ENCODE measurements at places on chromosomes 11 and 22.
A peak's percentile ranks its signal among the peaks of the same experiment; 100 is the strongest.

DNA sequence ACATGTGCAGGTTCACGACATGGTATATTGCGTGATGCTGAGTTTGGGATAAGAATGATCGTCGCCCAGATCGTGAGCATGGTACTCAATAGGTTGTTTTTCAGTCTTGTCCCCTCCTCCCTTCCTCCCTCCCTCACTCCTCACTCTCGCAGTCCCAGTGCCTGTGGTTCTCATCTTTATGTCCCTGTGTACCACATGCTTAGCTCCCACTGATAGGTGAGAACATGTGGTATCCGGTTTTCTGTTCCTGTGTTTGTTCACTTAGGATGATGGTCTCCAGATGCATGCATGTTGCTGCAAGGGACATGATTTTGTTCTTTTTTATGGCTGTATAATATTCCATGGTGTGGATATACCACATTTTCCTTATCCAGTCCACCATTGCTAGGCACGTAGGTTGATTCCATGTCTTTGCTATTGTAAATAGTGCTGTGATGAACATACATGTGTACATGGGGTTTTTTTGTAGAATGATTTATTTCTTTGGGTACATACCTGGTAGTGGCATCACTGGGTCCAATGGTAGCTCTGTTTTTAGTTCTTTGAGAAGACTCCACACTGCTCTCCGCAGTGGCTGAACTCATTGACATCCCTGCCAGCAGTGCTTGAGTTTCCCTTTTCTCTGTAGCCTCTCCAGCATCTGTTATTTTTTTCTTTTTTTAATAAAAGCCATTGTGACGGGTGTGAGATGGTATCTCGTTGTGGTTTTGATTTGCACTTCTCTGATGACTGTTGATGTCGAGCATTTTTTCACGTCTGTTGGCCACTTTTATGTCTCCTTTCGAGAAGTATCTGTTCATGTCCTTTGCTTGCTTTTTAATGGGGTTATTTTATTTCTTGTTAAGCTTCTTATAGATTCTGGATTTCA lies 16.4 kb downstream of the ZBED4 start:
- no peaks in the 10 kb centered on the region for H3K36me3 ChIP-seq
- no peak overlapping the region for H3K4me3 ChIP-seq
- H3K27ac ChIP-seq = no peak overlapping the region
- no peaks in the 10 kb centered on the region for H3K4me1 ChIP-seq
- no peak for DNase-seq
- no peaks in the 10 kb centered on the region for H3K27me3 ChIP-seq

GRCh38 chr11:124954590-124954955 lies 571 bp downstream of the CCDC15 start:
- H3K4me1 ChIP-seq = peaks cover 15% of the 10 kb centered on the region
- DNase-seq = no peak
- H3K27me3 ChIP-seq = no peaks in the 10 kb centered on the region
- peak overlapping the region; percentile 78 for H3K27ac ChIP-seq
- peak overlapping the region; percentile 83 for H3K4me3 ChIP-seq

DNA sequence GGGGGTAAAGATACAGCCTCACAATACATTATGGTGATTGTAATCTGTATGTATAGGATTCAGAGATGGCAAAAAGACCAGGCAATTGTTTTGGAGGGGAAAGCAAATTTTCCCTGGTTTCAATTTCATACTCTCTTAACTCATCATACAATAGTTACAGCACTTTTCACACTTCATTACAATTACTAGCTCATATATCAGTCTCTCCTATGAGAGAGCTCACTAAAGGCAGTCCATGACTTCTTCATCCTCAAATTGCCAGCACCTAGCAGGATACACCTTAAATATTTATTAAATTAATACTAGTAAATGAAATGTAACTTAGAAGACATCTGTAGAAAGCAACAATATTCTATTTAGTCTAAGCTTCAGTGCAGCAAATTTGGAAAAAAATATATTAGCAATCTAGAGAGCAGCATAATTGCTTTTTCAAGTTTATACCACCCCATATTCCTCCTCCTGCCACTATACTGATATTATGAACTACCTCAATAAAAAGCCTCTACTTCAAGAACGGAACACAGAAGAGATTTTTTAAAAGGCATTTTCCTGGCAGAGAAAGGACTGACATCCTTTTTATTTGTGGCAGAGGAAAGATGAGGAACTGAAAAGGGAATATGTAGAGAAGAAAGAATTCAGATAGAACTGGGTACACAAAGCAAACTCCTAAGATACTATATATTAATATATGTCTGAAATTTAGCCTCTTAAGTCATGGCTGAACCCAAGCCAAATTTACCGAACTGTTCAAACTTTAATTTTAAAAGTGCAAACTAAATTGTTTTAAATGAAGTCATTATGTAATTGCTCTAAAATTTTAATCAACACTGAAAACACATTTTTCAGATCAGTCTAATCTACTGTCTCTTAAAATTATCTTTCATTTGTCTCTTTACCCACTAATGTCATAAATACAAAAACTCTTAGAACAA lies 27.7 kb downstream of the PICALM start:
- no peaks in the 10 kb centered on the region for H3K27me3 ChIP-seq
- DNase-seq = no peak
- peak overlapping the region; percentile 48 for H3K27ac ChIP-seq

DNA sequence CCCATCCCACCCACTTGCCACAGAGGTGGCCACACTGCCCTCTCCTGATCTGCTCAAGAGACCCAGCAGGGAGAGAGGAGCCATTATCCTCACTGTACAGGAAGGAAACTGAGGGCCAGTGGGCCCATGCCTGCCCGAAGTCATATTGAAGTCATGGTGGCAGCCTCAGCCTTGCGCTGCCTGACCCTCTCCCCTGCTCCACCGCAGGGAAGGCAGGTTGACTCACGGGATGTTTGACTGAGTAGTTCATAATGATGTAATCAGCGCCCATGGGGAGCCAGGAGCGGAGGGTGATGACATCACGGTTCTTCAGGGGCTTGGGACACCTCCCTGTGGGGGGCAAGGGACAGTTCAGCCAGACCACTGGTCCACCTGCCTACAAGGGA lies 6.1 kb upstream of the ARAP1 start:
- peaks cover 11% of the 10 kb centered on the region for H3K4me1 ChIP-seq
- no peaks in the 10 kb centered on the region for H3K36me3 ChIP-seq
- no peak for DNase-seq
- H3K27ac ChIP-seq = no peak overlapping the region
- H3K4me3 ChIP-seq = no peak overlapping the region
- H3K27me3 ChIP-seq = no peaks in the 10 kb centered on the region

DNA sequence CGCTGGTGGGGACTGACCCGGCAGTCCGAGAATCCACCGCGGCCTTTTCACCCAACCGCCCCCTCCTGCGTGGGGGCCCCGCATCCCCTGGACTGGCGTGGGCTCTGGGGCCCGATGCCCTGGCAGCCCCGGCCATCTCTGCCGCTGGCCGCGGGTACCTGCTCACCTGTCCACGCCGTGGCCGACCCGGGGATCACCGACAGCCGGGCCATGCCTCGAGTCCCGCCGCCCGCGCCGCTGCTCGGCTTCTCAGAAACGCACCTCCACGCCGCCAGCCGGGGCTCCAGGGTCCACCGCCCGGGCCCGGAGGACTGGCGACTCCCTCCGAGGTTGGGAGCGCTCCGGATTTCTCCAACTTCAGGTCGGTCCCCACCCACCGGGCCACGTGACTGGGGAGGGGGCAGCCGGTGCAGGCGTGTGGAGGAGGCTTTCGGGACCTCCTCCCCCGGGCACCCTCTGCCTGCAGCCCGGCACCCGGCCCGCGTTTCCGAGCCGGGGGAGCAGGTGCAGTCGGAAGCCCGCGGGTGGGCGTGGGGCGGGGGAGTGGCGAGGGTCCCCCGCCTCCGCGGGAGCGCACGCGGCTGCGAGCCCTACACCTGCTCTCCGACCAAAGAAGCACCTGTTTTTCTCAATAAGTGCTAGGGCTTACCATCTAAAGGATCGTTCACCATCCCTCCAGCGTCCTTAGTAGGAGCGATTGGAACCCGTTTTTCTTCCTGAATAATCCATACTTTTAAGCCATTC lies 554 bp upstream of the NRIP3 start:
- H3K36me3 ChIP-seq = no peaks in the 10 kb centered on the region
- H3K4me3 ChIP-seq = peak overlapping the region; percentile 23
- no peak for DNase-seq
- H3K27me3 ChIP-seq = peaks cover 56% of the 10 kb centered on the region
- peaks cover 18% of the 10 kb centered on the region for H3K4me1 ChIP-seq
- no peak overlapping the region for H3K27ac ChIP-seq

DNA sequence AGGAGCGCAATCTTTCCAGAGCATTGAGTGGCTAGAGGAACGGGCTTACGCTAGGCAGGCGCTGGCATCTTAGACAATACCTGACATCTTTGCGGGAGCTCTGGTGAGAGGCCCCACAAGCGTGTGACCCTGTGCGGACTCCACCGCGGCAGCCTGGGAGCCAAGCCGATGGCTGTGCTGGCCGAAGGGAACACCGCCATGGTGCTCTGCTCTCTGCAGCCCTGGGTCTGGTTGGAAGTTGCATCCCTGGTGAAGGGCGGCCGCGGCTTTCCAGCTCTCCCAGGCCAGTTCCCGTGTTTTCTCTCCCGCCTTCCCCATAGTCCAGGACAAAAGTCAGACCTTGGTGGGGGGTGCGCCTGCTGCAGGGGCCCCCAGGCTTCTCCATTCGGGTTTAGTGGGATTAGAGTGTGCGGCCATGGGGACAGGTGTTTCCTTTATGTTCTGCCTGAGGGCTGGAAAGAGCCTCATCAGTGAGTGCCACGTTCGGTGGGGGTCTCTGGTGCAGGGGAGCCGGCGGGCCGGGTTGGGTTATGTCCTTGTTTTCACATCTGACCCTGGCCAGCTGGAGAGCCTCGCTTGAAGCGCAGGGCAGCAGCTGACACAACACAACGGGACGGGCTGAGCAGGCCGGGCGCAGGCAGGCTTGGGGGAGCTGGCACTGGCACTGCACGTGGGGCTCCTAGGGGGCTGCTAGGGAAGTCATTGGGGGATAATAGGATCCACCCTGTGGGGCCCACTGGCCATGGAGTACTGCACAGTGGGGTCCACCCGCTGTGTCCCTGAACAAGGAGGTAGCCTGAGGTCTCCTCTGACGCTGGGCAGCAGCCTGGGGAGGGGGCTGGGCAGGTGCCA lies 94.8 kb downstream of the KCNQ1 start:
- no peak overlapping the region for H3K27ac ChIP-seq
- no peaks in the 10 kb centered on the region for H3K36me3 ChIP-seq
- no peaks in the 10 kb centered on the region for H3K4me1 ChIP-seq
- no peak for DNase-seq

DNA sequence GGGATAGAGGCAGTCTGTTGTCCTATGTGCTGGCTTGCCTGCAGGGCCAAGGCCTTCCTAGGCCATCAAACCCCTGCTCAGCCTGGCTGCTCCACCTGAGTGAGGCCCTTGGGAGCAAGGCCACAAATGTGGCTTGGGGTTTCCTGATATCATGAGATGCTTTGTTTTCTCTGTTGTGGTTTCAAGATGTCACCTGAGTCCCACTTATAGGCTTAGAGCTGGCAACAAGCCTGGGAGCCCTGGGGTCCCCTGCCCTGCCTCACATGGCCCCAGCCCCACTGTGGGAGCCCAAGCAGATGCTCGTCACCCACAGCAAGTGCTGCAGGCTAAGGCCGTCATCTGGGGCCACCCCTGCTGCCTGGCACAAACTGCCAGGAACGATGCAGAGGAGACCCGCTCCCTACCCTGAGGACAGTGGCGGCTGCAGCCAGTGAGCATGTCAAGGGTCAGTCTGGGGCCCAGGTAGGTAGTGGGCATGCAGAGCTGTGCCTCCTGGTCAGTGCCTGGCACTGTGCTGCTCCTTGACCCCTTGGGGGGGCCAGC lies 75.4 kb upstream of the KCNQ1OT1 start:
- no peaks in the 10 kb centered on the region for H3K4me1 ChIP-seq
- no peak for DNase-seq
- no peak overlapping the region for H3K4me3 ChIP-seq

DNA sequence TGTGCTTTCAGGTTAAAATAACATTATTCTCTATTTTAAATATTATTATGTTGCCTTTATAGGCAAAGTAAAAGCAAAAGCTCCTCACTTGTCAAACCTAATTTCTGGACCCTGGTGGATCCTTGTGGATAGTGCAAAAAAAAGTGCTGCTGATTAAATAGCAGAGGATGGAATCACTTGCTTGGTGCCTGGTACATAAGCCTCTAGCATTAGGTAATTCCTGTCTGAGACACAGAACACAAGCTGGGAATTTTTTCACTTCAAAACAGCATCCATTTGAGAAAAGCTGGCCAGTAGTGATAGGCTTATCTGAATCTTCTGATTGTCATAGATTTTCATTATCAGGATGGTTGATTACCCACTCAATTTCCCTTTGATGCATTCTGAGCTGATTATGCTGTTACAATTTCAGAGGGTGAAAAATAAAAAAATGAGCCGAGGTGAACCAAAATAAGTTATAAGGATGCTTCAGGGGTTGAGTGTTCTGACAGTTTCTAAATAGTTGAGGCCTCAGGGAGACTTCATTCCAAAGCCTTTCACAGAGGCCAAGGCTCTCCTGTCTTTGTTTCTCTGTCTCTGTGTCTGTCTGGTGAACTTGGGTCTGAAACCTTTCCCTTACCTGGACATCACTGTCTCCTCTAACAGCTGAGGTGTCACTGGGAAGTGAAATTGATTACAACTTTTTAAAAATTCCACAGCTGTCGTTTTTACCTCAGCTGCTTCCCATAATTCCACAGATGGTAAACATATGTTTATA lies 242.9 kb downstream of the NELL1 start:
- H3K4me3 ChIP-seq = no peak overlapping the region
- DNase-seq = no peak
- H3K27ac ChIP-seq = no peak overlapping the region
- H3K4me1 ChIP-seq = no peaks in the 10 kb centered on the region
- no peaks in the 10 kb centered on the region for H3K36me3 ChIP-seq

GRCh38 chr11:123852321-123852720 lies 33.1 kb downstream of the TMEM225 start:
- DNase-seq = no peak
- no peaks in the 10 kb centered on the region for H3K4me1 ChIP-seq
- H3K27ac ChIP-seq = no peak overlapping the region
- H3K36me3 ChIP-seq = no peaks in the 10 kb centered on the region

DNA sequence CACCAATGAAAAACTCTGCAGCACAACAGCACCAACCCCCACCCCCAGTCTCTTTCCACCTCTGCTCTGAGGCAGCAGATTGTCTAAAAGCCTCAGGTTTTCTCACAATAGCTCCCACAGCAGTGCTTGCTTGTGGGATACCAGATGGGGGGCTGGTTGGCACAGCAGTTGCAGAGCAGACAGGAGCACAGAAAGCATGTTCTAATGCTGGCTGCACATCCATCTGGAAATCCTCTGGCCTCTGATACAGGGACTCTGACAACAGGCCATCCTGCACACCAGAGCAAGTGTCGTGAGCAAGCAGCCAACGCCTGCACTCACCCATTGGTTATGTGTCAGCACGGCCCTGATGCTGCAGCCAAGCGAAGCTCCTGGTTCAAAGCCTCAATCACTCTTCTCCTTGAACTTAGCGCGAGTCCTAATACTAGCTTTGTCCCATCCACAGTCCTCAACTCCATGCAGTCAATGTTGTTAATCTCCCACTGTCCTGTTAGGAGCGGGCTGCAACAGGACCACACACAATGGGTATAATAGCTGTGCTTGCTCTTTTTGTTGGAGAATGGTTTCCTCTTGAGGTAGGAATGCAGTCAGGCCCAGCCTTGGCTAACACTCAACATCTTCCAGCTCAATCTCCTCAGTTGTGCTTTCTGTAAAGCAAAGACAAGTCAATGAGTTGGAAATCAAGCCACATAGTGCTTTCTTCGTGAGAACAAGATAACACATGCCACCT lies 30.3 kb downstream of the VSTM5 start:
- no peaks in the 10 kb centered on the region for H3K4me1 ChIP-seq
- no peaks in the 10 kb centered on the region for H3K27me3 ChIP-seq
- no peak overlapping the region for H3K4me3 ChIP-seq
- H3K36me3 ChIP-seq = peaks cover 7% of the 10 kb centered on the region

- DNase-seq = no peak
- H3K27me3 ChIP-seq = no peaks in the 10 kb centered on the region
- no peaks in the 10 kb centered on the region for H3K4me1 ChIP-seq
Measured at GRCh38 chr11:95494856-95495255, 263.9 kb upstream of the SESN3 start.
